T-cell (primary cell): ENCODE measurements at places on chromosomes 7 and 10.

- no peak for DNase-seq
These were observed 9.4 kb downstream of the LIMK1 start for GRCh38 chr7:74092964-74093471.

DNA sequence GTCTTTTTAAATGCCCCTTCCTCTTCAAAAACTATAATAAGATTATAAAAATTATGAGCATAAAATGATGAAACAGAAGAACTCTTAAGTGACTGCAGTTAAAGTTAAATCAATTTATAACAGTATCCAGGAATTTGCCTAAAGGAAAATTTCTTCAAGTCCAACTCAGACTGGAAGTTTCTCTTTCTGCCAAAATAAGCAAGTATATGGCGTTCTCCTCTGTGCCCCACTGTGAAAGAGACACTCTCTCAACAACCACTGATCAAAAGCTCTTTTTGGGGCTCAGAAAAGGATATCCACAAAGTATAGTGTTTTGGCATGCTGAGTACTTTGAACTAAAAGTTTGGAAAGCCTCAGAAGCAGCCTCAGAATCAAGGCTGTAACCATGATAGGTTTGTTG, 139.9 kb downstream of the SKIDA1 start:
- DNase-seq: no peak

GRCh38 chr7:144771927-144772326, 63.9 kb downstream of the TPK1 start:
- DNase-seq: no peak

DNA sequence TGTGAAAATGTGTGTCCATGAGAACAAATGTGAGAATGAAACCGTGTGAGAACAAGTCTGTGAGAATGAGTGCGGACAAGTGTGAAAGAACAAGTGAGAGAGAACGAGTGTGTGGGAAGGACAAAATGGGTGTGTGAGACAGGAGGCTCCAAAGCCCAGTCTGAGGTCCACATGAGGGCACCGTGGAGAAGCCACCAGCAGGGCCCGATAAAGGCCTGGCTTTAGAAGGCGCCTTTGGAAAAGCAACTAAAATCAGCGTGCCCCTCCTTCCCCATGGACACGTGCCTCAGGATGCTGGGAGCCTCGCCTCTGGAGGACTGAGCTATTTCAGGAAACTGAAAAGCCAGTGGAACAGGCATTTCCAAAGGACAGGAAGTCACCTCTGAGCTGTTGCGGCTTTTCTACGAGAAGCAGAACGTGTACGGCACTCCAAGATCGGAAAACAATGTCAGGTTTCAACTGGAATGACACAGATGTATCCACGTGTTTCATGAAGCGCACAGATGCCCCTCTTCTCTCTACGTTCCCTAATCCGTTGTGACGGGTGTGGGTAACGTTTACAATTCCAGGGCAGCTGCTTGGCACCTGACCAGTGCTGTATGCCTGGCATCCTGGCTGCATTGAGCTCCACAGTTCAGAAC, 46.4 kb downstream of the ESYT2 start:
- DNase-seq: no peak

DNA sequence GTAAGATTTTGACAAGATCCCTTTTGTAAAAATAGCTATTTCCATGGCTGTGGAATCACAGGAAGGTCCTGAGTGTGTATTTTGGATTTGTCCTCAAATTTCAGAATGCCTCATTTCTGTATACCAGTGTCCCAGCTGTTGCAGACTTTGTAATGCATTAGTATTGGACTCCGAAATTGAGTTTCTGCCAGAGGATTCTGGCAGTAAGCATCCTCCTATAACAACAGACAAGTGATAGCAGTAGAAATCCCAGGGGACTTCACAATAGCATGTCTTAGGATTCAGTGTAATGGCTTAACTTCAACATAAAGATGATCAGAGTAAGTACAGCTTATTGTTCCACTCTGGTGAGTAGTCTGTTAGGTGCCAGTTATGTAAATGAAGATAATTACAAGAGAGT, 104.6 kb downstream of the FOXP2 start:
- DNase-seq: no peak

DNA sequence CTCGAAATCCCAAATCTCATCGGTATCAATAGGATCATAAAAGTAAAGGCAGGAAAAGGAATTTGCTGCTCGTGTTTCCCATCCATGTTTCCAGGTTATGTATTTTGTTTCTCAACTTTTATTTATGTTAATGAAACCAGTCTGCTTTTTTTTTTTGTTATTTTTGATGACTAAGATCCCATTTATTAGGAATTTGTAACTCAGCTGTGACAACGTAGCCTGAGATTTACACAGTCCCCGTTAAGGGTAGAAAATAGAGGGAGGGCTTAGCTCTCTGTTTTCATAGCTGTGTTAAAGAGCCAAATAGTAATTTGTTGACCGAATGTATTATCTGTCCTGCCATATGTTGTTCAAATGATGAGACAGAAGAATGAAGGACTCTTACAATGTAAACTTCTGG, 164.0 kb downstream of the MGMT start:
- no peak for DNase-seq

- DNase-seq: no peak
These were observed 319.0 kb downstream of the GRID1 start for GRCh38 chr10:86047588-86047987.

DNA sequence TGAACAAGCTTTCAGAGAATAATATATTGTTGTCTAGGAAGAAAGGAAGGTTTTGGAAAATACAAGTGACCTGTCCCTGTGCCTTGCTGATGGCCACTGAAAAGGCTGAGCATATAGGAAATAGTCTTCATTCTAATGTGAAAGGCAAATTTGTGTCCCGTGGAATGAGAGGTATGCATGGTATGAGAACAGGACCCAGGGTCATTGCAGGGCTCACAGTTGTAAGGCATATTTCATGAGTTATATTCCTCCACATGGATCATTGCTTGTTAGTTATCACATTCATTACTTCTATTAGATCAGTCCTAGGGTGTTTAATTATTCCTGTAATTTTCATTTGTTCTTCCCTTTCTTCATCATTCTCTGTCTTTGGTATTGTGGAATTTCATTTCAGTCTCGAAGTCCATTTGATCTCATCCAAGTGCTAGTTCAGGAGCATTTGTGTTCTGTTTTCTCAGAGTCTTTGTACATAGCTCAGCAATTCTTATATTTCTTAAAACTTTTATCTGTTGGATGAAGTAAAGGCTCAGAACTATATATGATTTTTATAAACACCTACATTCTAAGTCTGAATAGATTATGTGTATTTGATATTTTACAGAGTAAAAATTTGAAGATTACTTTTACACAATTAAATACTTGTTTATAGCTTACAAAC, 39.4 kb upstream of the ARHGAP21 start:
- DNase-seq: no peak

DNA sequence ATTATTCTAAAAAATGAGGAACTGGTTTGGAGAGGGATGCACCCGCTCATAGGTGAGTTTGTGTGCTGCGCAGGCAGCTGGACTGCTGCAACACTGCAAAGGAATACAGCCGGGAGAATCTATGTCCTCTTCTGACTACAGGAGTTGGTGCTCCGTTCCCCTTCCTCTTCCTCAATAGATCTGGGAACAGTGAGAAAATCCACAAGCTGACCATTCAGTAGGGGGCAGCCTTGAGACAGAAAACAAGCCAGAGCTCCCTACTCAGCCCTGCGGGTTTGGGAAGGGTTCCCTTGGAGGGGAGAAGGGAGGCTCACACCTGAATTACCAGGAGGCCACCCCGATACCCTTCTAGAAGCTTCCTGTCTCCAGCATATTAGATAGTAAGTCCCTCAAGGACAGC, 87.3 kb upstream of the FOXI2 start:
- DNase-seq: no peak

- no peak for DNase-seq
These were observed 10.7 kb downstream of the NCOA4 start for GRCh38 chr10:46019569-46020343.

DNA sequence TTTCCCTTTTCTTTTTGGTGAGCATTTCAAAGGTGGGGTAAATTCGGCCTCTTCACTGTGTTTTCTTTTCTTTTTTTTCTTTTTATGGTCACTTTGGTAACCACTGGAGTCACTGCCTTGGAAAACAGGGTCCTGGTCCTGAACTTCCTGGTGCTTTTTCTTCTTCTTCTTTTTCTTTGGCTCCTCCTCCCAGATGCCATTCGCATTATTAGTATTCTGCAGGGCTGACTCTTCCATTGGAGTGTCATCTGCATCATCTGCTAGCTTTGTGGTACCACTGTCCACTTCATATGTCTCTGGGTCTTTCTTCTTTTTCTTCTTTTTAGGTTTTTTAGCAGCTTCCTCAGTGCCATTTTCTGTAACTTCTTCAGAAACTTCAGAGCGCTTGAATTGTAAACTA, 10.5 kb downstream of the POLR1F start:
- DNase-seq: no peak

DNA sequence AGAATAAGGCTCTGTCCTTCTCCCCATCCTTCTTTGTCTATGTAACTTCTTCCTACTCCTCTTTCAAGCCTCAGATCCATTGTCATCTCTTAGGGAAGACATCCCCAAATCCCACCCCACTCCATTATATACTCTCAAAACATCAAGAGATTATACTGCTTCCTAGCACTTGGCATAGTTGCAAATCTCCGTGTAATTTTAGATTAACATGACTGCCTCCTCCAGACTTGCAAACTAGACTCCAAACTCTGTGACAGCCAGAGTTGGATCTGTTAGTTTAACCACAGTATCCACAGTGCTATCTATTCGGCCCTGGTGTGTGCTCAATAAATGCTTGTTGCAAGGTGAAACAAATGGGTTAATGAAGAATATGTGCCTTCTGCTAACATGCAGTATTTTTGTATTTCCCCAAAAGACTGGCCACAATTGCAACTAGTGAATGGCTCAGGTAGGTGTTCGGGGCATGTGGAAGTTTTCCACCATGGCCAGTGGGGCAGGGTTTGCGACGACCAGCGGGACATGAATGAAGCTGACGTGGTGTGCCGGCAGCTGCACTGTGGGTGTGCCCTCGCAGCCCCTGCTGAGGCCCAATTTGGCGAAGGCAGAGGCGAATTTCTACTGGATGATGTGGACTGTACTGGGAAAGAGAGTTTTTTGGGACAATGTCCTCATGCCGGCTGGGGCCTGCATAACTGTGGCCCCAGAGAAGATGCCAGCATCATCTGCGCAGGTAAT, 34.5 kb upstream of the C10orf120 start:
- no peak for DNase-seq

DNA sequence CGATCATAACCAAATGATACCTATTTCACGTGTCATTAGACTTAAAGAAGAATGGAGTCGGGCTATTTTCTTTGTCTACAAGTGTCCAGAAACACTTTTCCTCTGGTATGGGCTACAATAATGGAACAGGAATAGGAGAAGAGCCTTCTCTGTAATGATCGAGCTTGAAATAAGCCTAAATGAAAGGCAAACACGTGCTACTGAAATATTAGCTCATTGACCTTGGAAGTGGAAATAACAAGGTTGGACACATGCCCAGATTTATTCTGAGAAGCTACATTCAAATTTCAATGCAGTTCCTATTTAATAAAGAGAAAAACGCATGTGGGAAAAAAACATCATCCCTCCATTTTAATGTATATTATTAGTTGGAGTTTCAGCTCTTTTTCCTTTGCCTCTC, 254.7 kb upstream of the PTER start:
- no peak for DNase-seq

DNA sequence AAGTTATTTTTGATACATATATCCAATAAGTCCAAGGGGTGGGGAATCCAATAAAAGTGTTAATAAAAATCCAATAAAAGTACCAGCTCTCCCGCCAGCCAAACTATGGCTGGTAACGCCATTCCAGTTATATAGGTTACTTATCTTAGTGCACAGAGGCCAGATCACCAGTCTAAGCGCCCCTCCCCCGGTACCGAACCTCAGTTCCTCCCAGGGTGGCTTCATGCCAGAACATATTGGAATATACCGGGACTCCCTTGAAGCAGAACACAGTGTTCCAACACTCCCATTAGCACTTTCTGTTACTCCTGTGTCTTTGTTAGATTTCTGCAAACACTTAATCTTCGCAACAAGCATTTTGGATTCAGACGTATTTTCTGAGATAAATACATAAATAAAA, 7.5 kb downstream of the FBH1 start:
- no peak for DNase-seq

DNA sequence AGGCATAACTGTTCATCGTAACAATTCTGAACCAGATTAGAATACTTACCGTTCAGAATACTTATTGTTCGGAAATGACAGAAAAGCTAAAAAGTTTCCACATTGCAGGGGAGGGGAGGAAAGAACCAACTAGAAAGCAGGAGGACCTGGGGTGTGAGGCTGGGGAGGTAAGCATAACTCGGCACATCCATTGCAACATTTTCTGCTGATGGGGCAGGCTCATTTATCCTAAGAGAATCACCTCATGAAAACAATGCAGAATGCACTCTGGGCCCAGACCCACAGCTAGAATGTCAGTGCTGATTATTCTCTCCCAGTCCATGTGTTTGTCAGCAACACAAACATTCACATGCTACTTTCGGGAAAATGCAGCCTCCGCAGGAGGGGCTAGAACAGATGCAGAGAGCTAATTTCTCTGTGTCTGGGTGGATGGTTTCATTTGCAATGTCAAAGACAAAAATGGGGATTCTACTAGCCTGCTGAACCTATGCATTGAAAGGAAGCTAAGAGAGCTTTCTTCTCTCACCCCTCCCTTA, 9.6 kb downstream of the DNMBP start:
- no peak for DNase-seq

- DNase-seq: no peak
These were observed 114.0 kb upstream of the CNTNAP2 start for GRCh38 chr7:146002431-146003078.

DNA sequence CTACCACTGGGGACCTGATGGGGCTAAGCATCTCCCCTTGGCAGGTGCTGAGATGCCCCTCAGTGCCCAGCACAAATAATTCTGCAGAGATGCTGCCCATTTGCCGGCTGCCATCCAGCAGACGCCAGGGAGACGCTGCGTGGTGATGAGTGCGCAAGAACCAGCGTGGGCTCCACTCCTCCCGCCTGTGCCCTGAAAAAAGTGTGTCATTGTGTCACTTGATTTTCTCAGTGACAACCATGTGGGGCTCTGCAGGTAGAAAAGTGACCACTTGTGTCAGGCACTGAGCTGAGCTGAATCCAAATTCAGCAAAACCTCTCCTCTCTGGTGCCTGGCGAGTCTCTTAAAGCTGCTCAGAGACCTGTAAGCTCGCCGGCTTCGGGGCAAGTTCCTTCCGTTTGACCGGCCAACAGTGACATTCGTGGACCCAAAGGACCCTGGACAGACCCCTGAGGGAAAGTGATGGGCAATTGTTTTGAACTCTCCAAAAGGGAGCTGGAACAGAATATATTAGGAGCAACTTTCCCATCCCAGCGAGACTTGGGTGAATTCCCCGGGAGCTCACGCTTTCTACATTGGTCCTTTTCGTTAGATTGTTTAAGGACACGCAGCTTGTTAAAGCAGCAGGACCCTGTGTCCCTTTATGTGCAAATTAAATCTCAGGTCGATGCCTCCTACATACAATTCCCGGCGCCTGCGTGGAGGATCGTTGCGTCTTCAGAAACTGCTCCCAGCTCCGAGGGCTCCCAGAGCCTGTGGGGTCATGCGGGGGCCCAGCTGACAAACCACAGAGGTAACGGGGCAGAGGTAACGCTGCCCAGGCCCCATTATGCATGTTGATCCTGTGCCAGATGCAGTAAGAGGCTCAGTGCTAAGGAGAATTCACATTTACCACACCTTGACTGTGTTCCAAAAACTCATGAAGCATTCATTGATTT, 332.7 kb downstream of the ADARB2 start:
- no peak for DNase-seq

- no peak for DNase-seq
These were observed 283.2 kb upstream of the CELF2 start for GRCh38 chr10:10734356-10735064.

- DNase-seq: no peak
These were observed 537.7 kb downstream of the GRM8 start for GRCh38 chr7:126715076-126715475.
